Activated CD4-positive, alpha-beta T cell treated with anti-CD3 and anti-CD28 coated beads, Interleukin-2, amount 50 U/mL, for 48 hours (primary cell): ENCODE measurements at places on chromosomes 2 and 18.

DNA sequence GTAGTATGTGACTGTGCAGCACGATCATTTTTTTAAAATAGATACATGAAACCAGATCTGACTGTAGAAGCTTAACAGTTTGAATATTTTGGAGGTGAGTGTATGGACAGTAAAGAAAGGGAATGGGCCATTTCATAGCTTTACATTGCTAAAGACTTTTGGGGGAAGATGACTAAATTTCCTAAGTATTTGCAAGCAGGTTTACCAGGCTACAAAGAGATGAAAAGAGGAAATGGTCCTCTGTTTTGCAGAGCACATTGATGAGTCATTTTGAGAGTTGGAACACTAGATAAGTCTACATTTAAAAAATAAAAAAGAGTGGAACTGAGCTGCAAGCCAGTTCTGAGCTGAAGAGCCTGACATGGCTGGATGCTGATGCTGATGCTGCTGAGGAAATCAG is 115.7 kb upstream of the LRATD1 start:
- no peak for DNase-seq

DNA sequence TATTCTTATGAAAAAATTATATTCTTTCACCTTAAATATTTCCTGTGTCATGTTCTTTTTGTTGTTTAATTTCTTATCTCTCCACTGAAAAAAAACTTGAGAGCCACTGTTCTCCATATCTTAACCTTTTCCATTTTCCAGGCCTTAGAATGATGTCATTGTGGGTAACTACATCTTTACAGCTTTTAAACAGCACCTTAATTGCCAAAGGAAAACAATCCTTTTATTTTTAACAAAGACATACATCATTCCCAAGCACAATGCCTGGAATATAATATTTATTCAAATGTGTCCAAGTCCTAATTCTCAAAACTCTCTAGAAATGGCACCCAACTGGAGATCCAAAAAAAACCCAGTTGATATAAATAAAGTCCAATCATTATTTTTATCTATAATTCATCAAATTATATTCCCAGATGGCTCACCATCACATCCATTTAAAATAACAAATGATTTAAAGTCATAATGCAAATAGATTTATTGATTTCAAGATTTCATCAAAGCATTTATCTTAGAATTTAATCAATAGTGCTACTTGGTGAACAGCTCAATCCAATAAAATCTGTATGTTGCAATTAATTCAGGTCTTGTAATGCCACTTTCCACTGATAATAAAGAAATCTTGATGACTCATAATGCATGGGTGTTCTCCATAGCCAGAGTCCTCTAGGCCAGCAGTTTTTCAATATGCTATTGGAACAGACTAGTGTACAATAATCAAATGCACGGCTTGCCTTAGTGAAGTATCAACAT is 107.1 kb upstream of the MAPRE2 start:
- no peak for DNase-seq

DNA sequence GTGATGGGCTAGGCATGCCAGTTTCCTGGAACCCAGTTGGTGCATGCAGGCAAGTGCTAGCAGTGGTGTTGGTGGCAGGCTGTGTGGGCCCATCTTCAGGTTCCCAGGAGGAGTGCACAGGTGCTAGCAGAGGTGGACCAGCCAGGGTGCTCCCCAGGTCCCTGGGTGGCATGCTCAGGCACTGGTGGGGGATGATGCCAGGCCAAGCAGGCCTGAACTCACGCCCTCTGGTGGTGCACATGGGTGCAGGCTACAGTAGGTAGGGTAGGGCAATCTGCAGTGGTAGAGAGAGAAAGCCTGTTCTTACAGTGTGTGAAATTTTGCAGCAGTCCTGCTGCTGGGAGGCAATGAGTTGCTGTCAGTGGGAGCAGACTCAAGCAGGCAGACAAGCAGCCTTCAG is 1651.8 kb downstream of the DPP10 start:
- no peak for DNase-seq

GRCh38 chr2:161049559-161049958 is 110.7 kb upstream of the TANK start:
- DNase-seq, result no peak

DNA sequence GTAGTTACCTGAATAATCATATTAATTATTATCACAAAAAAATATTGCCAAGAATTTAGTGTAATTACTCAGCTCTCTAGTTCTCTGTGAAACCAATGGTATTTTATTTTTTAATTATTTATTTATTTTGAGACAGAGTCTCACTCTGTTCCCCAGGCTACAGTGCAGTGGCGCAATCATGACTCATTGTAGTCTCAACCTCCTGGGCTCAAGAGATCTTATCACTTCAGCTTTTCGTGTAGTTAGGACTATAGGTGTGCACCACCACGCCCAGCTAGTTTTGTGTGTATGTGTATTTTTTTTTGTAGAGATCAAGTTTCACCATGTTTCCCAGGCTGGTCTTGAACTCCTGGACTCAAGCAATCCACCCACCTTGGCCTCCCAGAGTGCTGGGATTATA is 440.4 kb upstream of the CDH20 start:
- DNase-seq, result no peak

DNA sequence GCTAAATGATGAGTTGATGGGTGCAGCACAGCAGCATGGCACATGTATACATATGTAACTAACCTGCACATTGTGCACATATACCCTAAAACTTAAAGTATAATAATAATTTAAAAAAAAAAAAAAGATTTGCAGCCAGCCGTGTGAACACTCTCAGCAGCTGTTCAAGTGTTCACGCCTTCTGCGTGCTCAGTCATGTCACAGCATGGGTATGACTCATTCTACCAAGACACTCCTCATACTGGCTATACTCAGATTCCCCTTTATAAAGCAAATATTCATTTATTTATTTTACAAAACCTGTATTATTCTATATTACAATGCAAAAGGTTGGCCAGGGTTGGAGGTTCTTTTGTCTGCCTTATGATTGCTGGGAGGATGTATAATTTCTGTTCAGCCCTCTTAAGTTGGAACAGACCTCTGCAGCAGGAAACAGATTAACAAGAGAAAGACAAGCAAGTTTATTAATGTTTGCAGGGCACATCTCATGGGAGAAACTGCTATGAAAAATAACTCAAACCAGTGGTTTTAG is 1230.6 kb upstream of the CHAC2 start:
- DNase-seq, result no peak

DNA sequence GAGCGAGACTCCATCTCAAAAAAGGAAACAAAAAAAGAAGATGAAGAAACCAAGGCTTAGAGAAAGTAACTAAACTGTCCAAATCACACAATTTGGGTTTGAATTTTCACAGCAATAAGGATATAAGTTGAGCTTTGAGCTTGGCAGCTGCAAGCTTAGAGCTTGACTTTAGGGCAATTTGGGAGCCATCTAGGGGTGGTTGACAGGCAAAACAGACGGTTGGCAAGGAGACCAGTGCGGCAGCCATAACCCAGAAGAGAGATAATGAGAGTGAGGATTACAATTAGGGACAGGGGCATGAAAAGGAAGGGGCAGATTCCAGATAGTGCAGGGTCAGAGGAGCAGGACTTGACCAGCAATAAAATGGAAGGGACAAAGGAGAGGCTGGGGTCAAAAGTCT is 382.2 kb upstream of the HNRNPA3 start:
- DNase-seq, result no peak

GRCh38 chr2:28390746-28391563 is 1.7 kb upstream of the FOSL2 start:
- DNase-seq, result no peak

DNA sequence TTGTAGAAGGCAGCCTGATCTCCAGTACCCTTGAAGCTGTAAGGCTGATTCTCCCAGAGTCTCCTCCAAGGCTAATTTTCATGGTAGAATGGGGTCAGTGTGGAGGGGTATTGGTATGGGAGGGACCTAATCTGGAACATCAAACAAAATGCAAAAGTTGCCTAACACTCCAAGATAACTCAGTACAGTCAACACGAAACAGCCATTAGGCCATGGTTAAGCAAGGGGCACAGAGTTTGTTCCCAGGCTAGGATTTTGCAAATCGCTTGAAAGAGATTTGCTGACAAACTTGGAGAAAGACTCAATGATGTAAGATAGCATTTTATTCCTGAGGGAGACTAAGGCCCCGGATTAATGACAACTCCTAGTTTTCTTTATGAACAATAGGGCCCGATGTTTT is 5.4 kb downstream of the PID1 start:
- no peak for DNase-seq

DNA sequence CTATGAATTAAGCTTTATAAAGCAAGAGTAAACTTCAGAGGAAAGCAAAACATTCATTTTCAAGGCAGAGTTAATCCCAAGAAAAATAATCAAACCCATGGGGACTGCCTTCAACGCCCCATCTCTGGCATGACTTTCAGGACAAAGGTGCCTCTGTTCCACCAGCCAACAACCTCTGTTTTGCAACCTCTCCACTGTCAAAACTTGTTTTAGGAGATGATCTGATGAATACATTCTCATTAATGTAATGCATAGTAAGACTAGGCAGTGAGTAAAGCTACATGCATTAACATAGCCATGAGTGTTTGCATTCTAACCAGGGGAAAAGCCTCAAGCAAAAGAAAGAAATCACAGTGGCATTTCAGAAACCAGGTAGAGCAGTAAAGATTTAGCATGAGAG is 357.0 kb downstream of the FBXO15 start:
- no peak for DNase-seq

- no peak for DNase-seq
Observed at GRCh38 chr18:66210875-66211274, 393.0 kb downstream of the CDH19 start.

- no peak for DNase-seq
Observed at GRCh38 chr2:183195397-183195796, 71.2 kb downstream of the NUP35 start.

DNA sequence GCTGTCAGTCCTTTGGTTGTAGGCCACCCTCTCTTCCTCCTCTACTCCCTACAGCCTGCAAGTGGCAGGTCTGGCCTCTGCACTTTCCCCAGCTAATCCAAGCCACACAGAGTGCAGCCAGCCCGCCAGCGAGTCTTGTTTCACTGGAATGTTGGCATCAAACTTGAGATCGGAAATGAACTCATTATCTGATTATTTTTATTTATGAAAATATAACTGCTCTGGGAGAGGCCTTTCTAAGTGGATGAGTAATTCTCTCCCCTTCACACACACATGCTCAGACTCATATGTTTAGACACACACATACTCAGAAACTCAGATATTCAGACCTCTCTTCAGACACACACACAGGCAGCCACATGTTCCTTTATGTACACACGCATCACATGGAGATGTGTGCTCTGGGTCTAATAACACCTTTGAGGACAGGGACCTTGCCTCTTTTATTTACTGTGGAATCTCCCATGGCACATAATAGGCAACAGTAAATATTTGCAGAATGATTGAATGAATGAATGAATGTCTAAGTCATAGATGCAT is 151.3 kb downstream of the ZFP36L2 start:
- DNase-seq, result no peak

- no peak for DNase-seq
Observed at GRCh38 chr18:8562070-8562469, 47.2 kb upstream of the RAB12 start.
